GM23248 (cell line): ENCODE measurements at places on chromosomes 1 and 21.

- DNase-seq: no peak
Observed at GRCh38 chr1:33180226-33180910, 1.5 kb downstream of the TRIM62 start.

DNA sequence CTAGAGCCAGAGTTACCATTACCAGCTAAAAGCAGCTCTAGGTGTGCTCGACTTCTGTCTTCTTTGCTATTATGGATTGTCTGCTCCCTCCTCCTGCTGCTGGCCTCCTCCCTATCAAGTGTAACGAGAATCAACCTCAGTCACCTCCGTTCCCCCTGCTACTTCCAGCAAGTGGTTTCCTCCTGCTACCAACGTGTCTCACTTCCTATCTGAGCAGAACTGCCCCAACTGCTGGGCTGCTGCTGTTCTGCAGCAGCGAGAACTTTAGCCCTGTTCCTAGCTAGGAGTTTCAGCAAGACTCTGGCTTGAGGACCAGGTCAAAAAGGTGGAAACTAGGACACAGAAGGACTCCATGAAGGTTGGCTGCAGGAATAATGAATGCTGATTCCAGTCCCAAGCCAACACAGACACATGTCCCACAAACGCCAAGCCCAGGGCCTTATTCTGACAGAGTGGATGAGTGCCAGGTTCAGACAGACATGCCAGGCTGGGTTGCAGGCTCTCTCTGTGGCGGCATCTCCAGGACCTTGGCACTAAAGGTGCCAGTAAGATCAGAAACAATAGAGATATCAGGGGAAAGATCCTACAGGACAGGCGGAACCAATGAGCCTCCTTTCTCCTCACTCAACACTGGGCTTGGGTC, 46.9 kb downstream of the CD34 start:
- DNase-seq: no peak

- DNase-seq: peak; percentile 88
Observed at GRCh38 chr1:171794085-171794484, 12.6 kb downstream of the METTL13 start.

DNA sequence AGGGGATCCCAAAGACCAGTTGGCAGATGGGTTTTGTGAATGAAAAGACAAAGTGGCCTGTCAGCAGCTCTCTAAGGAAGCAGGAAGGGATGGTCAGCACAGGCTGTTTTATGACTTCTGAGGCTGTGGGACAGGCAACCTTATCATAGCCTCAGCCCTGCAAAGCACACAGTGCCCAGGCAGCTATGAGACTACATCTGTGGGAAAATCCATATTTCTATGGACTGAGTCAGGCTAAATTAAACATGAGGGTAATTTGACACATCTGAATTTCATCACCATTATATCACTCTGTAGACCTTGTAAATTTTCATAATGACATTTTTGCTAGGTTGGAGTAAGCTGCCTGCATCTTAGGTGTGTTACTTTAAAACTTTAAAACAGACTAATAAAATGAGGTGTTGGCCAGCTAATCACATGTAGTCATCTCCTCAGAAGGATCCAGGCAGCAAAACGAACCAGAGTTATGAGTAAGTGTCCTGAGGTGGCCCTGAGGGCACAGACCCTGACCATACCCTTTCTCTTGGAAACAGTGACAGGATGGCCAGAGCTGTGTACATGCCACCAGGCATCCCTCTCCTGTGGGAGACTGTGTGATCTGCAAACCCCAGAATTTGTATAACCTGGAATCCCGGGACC, 14.6 kb downstream of the NGF start:
- peak; percentile 63 for DNase-seq

DNA sequence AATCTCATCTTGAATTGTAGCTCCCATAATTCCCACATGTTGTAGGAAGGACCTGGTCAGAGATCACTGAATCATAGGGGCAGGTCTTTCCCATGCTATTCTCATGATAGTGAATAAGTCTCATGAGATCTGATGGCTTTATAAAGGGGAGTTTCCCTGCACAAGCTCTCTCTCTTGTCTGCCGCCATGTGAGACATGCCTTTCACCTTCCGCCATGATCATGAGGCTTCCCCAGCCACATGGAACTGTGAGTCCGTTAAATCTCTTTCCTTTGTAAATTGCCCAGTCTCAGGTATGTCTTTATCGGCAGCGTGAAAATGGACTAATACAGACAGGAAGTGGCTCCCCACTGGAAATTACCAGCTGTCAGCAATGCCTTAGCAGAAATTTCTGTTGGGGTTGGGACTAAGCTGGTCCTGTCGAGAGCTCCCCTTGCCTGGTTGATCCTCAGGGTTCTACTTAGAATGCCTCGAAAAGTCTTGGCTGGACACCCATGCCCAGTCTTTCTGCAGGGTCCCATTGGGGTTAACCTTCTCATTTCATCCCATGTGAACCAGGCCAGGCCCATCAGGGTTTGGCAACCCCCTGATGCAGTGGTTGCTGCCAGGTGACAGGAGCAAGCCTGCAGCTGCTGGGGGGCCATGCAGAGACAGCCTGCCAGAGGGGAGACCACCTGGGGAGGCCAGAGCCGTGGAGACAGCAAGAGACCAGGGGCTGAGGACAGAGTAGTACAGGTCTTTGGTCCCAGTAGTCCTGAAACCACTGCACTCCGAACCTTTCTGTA, 2.8 kb upstream of the ABCG1 start:
- DNase-seq: no peak

GRCh38 chr1:183306317-183307042, 111.7 kb downstream of the NMNAT2 start:
- DNase-seq: peak; percentile 23

DNA sequence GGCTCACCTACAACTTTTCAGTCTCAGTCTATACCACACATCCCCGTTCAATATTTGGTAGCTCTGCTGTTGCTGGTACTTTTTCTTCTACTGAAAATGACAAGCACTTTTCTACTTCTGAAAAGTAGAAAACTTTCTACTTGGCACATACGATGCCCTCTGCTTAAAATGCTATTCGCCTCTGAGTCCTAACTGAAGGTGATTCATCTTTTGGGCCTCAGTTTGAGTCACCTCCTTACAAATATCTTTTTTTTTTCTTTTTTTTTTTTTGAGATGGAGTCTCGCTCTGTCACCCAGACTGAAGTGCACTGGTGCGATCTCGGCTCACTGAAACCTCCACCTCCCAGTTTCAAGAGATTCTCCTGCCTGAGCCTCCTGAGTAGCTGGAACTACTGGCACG, 136.0 kb upstream of the CYYR1 start:
- DNase-seq: peak; percentile 73

DNA sequence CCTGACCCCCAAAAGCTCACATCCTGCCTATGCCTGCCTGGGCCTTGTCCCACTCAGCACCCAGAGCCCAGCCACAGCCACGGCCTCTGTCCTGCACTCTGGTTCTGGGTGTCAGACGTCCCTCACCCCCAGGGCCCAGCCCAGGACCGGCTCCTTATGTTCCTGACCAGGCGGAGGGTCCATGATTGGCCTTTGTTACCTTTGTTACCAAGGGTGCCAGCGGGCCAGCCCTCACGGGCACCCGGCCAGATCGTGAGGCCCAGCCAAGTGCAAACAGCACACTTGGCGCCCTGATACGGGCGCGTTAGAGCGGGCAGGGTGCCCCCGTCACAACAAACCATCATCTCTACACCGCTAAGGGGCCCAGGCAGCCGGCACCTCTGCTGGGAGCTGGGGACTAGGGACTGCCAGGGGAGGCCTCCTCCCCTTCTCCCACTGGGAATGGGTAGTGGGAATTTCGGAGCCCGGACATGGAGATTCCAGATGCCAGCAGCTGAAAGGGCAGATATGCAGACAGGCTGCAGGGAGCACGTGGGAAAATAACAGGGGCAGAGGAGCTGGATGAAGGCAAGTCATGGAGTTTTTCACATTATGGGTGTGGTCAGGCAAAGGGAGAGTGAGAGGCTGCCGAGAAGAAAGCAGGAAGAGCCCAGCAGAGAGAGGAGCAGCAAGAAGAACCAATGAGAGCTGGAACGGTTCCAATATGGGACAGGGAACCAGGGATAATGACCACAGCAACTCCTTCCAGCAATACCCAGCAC, 22.1 kb downstream of the HSPG2 start:
- peak; percentile 60 for DNase-seq

DNA sequence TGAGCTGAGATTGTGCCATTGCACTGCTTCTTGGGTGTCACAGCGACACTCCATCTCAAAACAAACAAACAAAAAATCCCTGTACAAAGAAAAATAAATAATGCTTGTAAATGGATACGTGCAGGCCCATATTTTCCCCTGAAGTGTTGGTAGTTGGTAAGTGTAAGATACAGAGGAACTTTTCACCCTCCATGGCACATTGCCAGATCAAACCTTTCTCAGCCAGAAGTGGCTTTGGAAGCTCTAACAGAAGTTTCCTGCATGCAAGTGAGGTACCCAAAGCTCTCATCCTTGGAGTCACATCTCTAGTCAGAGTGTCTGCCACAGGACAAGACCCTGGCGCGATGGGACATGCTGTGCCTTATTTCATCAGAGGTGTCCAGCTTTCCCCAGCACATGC, 7.3 kb downstream of the NDUFV3 start:
- DNase-seq: no peak

- DNase-seq: no peak
Observed at GRCh38 chr1:107804134-107804533, 160.8 kb downstream of the VAV3 start.

DNA sequence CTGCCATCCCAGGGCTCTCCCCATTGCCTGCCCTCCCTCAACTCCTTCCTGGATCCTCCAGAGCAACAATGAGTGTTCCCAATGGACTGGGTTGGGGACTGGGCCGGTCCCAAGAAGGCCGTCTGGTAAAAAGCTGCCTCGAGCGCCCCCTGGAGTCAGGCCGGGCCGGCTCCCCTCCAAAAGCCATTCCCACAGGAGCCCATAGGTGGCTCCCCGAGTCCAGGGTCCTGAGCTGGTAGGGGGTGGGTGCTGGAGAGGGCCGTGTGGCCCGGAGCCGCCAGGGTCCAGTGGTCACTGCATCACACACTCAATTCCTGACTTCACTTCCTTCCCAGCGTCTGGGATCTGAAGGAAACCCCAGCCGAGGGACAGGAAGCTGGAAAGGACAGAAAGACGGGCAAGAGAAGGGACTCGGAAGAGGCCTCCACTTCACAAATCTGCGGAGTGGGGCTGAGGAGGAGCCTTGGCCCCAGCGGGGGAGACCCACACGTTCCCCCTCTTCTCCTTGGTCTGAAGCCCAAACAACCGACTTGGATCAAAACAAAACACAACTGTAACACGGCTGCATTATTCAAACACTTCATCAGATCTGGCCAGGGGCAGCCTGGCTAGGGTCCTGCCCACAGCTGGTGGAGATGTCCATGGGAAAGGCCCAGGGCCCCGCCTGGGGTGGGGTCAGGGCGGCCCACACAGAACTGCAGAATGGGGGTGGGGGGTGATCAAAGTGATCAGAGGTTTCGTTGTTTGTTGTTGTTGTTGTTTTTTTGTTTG, 10.9 kb upstream of the ALDH4A1 start:
- DNase-seq: peak; percentile 87

- DNase-seq: no peak
Observed at GRCh38 chr1:82589588-82589987, 788.9 kb downstream of the ADGRL2 start.

DNA sequence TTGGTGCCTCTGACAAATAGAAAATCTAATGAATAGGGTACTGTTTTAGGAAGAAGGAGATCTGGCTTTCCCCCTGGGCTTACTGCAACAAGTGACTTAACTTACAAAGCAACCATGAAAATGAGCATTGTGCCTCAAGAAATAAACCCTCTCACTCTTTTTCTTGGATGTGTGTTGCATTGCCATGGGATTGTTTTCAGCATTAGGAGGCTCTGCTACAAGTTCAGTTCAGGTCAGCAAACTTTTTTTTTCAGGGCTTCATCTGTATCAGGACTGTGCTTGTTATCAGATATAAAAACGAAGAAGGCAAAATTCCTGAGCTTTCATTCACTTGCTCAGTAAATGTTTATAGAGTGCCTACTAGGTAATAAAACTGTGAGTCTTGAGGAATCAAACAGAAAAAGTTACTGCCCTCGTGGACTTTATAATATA, 37.8 kb upstream of the DOCK7 start:
- peak; percentile 40 for DNase-seq

DNA sequence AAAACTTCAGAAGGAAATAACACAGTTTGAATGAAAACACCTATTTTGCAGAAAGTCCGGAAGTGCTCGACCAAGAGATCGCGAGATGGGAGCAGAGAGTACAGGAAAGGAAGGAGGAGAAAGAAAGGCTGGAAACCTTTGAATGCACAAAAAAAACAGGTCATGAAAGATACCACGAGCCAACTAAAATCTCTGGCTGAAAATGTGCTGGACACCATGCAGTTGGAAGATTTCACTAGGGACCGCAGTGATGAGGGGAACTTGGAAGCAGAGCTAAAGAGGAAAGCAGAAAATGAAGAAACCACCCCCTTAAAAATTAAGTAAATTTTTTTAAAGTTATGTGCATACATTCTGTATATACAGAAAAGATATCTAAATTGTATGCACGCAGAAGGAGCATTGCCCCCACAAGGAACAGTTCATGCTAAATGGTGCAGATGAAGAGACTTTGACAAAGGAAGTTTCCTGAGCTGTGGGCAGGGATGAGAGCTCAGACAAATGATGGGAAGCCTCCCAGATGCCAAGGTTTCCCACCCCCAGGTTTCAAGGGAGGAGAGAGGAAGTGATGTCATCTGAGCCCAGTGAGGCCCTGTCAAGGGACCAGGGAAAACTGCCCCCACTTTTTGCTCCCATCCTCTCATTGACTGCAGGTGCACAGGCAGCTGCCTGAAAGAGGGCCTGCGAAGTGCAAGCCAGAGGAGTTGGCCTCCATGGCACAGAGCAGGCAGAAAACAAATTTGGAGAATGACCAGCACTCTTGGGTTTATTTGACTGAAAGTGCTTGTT, 52.5 kb downstream of the ETS2 start:
- DNase-seq: no peak

DNA sequence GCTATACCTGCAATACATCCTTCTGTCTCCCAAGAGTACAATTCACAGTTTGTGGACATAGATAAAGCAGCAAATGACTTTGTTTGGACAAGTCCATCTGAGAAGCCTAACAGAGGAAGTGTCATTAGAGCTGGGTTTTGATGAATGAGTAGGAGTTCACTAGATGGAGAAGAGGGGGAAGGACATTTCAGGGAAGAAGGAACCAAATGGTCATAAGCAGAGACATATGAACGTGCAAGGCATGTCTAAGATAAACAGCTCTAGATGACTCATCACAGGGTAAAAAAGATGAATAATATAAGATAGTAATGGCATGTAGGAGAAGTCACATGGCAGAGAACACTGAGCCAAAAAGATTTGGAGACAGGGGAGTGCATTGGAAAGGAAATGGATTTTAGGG, 54.5 kb downstream of the HMGB4 start:
- DNase-seq: peak; percentile 78

GRCh38 chr1:67534627-67535065, 104.4 kb upstream of the SERBP1 start:
- peak; percentile 52 for DNase-seq

- no peak for DNase-seq
Observed at GRCh38 chr1:3192825-3193224, 123.8 kb downstream of the PRDM16 start.

GRCh38 chr1:27109103-27109822, 45.7 kb downstream of the SLC9A1 start:
- DNase-seq: peak; percentile 57

DNA sequence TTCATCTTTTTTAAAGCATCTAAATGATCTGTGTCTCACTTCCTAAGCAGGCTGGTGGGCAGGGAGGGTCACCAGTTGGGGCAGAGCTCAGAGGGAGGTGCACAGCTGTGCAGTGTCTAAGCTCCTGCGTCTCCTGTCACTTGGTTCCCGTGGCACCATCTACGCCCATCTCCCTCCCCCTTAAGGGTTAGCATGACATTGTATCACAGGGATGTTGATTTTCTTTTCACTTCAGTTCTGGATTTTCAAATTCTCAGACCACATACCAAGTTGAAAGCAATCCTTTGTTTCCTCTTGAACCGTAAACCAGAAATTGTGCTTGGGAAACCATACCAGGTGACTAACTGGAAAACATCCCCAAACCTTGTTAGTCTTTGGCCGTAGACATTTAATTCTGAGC, 187.0 kb downstream of the KIF26B start:
- no peak for DNase-seq
